ENCODE measurements at places on chromosomes 16 and 17.
A peak's percentile ranks its signal among the peaks of the same experiment; 100 is the strongest.

GRCh38 chr17:66426397-66427033 is 124.1 kb downstream of the PRKCA start:
- DNase-seq, result no peak

DNA sequence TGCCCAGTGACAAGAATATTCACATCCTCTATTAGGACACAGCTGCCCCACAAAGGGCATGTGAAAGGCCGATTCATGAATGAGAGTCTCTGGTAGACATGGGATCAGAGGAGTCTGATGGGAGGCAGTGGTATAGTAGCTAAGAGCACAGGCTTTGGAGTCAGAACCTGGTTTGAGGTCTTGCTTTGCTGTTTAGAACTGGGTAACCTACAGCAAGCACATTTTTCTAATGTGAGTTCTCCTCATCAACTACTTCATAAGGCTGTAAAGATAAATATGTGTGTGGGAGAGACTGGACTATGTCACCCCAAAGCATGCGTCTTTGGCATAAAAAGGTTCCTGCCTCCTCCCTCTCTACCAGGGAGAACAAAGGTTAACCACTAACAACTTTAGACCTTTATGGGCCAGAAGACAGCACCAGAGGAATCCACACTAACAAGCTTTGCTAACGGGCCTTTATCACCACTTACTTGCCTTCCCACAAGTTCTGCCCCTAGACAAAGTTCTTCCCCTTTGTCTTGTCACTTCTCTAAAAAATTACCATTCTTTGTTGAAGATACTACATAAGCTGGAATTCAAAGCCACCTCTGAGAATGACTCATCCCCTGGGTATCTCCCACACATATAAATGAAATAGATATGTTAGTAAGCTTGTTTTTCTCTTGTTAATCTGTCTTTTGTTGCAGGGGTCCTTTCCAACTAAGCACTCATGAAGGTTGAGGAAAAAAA is 21.1 kb downstream of the CDR2 start:
- DNase-seq, result peak; percentile 85

DNA sequence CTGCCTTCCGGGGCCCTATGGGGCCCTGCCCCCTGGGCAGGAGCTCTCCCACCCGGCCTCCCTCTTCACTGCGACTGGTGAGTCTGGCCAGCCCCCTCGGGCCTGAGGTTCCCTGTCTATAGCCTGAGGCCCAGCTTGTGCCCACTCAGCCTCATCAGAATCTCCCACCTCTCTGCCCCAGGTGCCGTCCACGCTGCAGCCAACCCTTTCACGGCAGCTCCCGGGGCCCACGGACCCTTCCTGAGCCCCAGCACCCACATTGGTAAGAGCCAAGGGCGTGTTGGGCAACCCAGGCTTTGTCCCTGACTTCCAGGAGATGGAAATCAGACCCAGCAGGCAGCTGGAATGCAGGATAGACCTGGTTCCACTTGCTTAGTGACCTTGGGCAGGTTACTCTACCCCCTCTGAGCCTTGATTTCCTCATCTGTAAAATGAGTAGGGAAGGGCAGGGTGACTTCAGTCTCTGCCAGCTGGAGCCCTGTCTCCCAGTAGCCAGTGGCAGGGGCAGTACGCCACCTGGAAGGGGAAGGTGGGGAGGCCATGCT is 9.2 kb downstream of the FBRS start:
- no peak for DNase-seq

- no peak for DNase-seq
These were observed 2.5 kb downstream of the SSH2 start for GRCh38 chr17:29927546-29927945.

DNA sequence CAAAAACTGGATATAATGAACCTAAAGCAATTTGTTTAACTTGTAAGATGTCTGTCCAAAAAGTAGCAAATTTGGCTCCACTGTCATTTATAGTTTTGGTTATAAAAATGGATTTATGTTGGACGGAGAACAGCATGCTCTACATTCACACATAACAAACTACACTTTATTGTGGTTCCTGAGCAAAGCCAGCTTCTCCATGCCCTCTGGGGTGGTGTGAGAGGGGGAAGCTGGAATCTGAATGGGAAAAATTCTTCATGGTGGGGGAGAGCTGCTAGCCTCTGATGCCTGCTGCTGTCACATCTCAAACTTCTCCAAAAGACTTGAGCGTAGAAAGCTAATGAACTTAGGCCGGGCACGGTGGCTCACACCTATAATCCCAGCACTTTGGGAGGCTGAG is 9.8 kb upstream of the METTL9 start:
- no peak for DNase-seq

DNA sequence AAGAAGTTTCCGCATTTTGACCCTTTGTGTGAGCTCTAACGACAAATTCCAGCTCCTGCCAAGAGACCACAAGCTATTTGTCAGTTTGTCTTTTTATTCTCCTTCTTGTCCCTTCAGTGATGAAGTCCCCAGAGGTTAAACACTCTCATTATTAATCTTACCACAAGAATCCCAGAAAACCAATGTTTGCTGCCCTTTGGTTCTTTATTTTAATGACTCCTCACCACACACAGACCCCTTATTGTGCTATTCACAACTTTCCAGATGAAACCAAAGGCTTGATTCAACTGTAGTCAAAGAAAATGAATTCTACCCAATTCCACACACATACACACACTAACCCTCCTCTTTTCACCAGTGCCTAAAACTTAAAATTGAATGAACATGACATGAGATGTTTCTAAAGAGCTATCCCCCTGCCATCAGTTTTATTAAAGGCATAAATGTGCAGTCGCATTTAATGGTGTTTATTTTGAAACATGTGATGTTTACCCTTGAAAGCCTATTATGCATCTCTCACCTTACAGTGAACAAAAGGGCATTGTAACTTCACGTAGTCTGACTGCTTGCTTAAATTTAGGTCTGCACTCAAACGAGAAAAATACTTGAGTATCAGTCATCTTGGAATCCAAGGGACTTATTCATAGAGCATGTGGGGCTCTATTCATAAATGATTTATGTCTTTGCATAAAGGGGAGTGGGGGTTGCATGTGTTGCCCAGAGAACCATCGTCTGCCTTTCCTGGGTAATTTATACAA is 44.1 kb downstream of the PCTP start:
- no peak for DNase-seq

- no peak for DNase-seq
These were observed 9.9 kb upstream of the NUDT16L1 start for GRCh38 chr16:4683255-4684057.

- peak; percentile 33 for DNase-seq
These were observed 490.5 kb upstream of the CDH5 start for GRCh38 chr16:65876056-65876408.

GRCh38 chr17:48012151-48012520 is 25.5 kb downstream of the COPZ2 start:
- DNase-seq, result no peak

GRCh38 chr16:26178298-26178697 is 486.5 kb downstream of the HS3ST4 start:
- DNase-seq, result no peak

- DNase-seq, result no peak
These were observed 11.0 kb upstream of the SLC6A4 start for GRCh38 chr17:30246460-30246859.

DNA sequence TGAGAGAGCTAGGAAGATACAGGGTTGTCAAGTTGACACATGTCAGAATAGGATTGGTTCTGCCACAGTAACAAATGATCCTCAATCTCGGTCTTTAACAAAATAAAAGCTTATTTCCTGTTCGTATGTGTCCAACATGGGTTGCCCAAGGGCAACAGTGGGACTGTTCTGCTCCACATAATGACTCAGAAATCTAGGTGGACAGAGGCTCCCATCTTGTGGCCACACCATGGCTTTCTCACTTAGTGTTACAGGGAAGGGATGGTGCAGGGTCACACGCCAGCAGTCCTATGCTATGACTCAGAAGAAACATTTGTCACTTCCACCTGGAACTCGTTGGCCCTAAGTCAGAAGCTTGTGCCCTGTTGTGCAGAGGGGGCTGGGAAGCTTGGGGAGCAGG is 364.9 kb downstream of the SNX29 start:
- no peak for DNase-seq

DNA sequence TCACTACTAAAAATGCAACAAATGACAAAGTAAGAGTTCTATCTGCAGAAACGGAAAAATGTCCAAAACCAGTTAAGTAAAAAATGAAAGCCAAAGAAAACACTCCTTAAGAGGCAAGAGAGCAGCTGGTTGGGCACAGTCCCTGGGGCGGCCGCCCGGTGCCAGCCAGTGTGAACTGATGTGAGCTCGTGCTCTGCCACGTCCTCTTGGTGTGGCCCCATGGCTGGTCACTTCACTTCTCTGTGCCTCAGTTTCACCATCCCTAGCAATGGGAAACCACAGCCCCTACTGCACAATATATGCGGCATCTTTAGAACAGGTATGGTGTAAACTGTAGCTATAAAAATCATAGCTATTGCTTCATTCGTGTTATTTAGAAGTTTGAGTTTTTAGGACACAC is 21.2 kb downstream of the USP36 start:
- no peak for DNase-seq

- DNase-seq, result no peak
These were observed 127.7 kb downstream of the NTN1 start for GRCh38 chr17:9148905-9149525.

- DNase-seq, result no peak
These were observed 9.6 kb downstream of the CANT1 start for GRCh38 chr17:78999947-79000395.

- no peak for DNase-seq
These were observed 146.1 kb downstream of the IRF8 start for GRCh38 chr16:86044881-86045590.

DNA sequence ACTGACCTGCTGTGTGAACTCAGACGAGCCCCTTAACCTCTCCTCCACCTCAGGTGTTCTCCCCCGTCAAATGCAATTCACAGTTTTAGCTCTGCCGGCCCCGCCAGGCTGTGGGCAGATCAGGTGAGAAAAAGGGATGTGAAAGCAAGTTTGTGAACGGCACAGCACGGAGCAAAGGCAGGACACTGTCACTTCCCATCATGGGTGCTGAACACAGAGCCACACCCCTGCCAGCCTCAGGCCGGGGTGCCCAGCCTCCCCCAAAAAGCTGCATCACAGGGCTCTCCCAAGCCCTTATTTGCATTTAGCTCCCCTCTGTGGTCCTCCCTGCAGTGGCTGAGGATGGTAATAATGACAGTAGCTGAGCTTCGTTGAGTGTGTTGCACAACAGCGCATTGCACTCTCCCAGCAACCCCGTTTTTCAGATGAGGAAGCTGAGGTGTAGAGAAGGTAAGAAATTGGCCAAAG is 88.8 kb upstream of the TNRC6C start:
- DNase-seq, result no peak

DNA sequence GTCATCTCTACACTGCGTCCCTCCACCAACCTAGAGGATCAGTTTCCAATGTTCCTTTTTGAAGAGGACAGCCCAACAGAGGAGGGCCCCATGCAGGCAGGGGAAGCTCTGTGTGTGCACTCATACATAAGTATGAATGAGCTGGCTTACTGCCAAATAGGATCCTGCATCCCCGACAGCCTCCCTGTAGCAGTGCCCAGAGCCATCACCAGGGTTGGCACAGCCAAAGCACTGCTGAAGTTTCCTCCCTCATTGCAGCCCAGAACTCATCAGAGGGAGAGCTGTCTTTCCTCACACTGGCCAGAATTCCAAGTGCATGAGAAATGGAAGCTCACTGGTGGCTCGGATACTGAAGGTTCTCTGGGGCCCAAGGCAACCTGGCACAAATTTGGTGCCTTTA is 114.4 kb downstream of the ASIC2 start:
- no peak for DNase-seq

GRCh38 chr17:81651692-81652091 is 4.7 kb downstream of the PDE6G start:
- peak; percentile 73 for DNase-seq

DNA sequence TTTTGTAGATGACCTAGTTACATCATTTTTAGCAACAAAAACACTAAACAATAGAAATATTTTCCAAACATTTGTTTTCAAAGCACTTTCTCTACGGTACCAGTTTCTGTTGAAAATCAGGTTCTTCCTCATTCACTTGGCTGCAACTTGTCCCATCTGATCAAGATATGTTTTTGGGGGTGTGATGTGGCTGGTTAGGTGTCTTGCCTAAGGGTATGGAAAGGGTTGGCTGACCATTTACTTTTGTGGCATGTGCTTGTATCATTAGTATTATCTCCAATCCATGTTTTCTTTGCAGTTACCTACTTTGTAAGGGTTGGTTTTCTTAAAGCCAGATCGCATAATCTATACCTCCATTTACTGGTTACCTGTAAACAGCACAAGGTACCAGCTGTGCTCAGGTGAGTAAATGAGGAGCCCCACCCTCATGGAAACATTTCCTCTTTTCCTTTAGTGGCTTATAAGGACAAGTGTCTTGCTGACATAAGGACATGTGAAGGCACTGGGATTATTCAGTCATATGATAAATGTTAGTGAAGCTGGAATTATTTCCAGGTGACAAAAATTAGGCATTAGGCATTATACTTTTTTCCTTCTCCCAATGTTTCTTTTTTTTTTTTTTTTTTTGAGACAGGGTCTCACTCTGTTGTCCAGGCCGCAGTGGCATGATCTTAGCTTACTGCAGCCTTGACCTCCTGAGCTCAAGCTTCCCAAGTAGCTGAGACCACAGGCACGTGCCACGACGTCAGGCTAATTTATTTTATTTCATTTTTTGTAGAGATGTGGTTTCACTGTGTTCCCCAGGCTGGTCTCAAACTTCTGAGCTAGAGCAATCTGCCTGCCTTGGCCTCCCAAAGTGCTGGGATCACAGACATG is 162.0 kb downstream of the CCDC182 start:
- DNase-seq, result no peak

- DNase-seq, result no peak
These were observed 162.2 kb upstream of the TNRC6C start for GRCh38 chr17:77796176-77796860.

- DNase-seq, result no peak
These were observed 23.3 kb upstream of the GRB2 start for GRCh38 chr17:75428543-75429469.

DNA sequence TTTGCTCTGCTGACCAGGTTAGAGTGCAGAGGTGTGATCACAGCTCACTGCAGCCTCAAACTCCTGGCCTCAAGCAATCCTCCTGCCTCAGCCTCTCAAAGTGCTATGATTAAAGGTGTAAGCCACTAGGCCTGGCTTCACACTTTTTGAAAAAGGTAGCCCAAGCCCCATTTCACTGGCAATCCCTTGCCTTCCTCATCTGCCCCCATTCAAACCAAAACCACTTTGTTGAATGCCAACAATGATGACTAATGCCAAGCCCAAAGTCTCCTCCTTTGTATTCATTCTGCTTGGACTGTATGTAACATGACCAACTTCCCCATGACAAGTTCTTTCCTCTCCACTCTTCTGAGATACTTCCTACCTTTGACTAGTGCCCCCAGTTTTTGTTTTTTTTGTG is 33.1 kb downstream of the N4BP1 start:
- DNase-seq, result no peak
